ENCODE measurements at places on chromosomes 2 and 18.
A peak's percentile ranks its signal among the peaks of the same experiment; 100 is the strongest.

- DNase-seq, result no peak
Observed at GRCh38 chr2:161745866-161746614, 121.8 kb downstream of the SLC4A10 start.

GRCh38 chr2:38432820-38433606 lies 55.9 kb upstream of the ATL2 start:
- no peak for DNase-seq

- DNase-seq, result no peak
Observed at GRCh38 chr2:222038067-222038802, 260.6 kb downstream of the PAX3 start.

- DNase-seq, result no peak
Observed at GRCh38 chr2:103809941-103810441, 1043.9 kb upstream of the POU3F3 start.

- no peak for DNase-seq
Observed at GRCh38 chr2:130328710-130329109, 14.0 kb upstream of the IMP4 start.

DNA sequence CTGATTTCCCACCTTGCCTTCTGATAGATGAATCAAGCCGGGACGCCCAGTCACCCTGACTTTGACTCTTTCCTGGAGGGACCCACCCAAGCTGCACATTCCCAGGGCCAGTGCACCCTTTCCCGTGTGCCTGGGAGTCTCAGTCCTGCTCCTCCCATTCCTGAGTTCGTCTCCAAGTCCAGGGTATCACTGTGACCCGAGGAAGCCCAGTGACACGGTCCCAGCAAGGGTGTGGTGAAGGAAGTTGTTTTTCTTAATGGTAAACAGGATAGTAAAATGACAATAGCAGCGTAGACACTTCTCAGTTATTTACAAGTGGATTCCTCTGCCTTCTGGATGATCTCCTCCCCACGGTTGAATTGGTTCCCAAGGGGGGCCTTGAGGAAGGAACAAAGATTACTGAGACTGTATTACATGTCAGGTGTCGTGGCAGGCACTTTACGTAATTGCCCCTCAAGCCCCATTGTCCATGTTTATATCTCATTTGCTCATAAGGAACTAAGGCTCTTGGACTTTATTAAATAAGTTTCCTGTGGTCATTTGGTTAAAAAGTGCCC lies 123.3 kb downstream of the PRKCE start:
- no peak for DNase-seq

DNA sequence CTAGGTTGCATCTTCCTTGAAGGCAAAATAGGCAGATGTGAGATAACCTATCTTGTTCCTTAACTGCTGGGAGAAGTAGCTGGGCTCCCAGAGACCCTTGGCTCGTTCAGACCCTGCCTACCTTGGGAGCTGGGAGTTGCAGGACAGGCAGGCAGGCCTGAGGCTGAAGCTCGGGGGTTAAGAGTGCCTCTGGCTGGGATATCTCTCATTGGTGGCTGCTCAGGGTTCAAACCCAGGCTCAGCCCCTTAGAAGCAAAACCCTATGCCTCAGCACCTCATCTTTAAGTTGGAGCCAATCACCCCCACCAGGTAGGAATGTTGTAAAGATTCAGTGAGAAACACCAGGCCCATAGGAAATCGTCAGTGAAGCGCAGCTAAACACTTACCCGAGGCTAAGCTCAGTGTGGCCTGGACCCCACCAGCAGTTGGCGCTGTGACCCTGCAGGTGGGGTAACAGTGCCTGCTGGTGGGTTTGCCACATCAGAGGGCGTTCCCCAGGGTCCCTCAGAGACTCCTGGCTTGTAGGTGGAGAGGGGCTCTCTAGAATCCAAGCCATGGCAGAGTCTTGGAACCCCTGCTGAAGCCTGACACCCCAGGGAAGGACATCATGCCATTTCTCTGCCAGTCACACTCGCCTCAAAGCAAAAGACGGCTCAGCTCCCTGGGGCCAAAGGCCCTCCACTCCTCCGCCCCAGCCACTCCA lies 54.6 kb upstream of the GPR17 start:
- peak; percentile 75 for DNase-seq

- DNase-seq, result no peak
Observed at GRCh38 chr18:36590621-36591580, 237.9 kb downstream of the TPGS2 start.

DNA sequence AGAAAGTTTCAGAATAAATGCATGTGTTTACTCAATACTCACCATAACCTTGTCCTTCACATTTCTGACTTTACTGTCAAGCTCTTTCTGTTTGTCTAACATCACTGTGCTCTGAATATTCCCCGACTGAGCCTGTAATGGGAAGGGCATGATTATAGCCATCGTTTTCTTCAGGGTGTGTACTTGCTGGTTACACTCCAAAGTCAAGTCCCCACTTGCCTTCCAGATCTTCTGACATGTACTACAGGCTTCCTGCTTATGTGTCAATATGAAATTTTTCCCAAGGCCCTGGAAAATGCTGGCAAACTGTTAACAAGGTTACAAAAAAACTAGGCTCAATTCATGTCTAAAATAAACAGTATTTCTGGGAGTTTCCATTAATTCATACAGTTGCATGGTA lies 12.9 kb downstream of the STAT1 start:
- DNase-seq, result no peak

- no peak for DNase-seq
Observed at GRCh38 chr2:33145459-33145858, 198.7 kb downstream of the LTBP1 start.

DNA sequence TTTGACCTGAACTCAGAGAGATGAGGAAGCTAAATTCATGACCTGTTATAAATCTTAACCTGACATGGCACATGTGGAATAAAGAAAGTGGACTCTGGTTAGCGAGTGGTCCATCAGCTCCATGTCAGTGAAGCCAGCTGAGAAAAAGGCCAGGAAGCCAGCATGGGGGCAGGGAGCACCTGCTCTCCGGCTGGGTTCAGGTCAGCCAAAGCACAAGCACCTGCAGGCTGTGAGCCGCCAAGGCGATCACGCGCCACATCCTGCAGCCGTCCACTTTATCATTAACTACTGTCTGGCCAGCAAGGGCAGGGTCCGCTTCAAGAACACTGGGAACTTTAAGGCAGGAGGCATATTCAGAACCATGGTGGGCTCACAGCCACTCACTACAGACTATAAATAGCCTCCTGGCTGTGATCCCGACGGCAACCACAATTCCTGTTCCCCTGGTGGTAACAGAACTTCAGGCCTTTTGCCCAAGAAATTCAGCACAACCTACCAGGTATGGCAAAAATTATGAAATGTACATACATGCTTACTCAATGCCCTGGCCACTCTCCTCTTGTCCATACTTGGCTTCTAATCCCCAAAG lies 35.5 kb downstream of the ACVR1 start:
- no peak for DNase-seq

- DNase-seq, result no peak
Observed at GRCh38 chr18:56112984-56113383, 525.0 kb upstream of the TCF4 start.

DNA sequence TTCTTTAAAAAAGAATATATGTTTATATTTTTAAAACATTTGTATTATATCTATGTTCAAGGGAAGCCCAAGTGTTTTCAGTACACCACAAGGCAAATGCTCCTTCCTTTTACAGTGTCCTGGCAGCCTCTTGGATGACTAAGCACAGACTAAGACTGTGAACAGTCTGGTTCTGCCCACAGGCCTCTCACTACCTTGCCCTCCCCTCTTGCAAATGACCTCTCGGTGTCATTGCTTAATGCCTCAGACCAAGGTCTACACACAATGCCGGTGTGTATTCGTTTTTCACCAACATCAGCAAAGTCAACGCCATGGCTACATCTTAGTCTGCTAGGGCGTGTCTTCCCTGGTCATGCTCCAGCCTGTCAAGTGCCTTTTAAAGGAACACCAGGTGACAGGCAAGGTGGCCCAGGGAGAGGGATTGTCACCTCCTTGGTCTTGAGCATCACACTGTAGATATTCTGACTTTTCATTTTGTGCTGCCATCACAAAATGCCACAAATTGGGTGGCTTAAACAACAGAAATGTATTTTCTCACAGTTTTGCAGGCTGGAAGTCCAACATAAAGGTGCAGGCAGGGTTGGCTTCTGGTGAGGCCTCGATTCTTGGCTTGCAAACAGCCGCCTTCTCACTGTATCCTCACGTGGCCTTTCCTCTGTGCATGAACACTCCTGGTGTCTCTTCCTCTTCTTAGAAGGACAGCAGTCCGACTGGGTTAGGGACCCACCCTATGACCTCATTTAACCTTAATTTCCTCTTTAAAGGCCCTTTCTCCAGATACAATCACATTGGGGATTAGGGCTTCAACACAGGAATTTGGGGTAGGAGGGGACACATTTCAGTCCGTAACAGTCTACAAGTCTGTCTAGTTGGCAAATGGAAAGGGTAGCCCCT lies 266.5 kb downstream of the KLHL29 start:
- no peak for DNase-seq

DNA sequence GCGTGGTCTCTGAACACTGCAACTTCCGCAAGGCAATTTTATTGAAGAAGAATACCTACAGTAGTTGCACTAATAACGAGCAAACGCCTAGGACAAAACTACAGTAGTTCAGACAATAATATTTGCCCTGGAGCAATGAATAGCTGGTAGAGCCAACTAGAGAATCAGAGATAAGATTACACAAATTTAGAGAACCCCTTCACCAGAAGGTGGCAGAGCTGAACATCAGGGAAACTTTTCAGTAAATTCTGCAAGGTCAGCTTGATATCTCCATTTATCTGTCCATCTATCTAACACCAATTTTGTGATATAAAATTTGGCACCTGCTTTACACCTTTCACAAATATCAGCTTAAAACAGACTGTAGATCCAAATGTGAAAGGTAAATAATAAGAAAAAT lies 43.8 kb downstream of the CDH19 start:
- DNase-seq, result no peak

DNA sequence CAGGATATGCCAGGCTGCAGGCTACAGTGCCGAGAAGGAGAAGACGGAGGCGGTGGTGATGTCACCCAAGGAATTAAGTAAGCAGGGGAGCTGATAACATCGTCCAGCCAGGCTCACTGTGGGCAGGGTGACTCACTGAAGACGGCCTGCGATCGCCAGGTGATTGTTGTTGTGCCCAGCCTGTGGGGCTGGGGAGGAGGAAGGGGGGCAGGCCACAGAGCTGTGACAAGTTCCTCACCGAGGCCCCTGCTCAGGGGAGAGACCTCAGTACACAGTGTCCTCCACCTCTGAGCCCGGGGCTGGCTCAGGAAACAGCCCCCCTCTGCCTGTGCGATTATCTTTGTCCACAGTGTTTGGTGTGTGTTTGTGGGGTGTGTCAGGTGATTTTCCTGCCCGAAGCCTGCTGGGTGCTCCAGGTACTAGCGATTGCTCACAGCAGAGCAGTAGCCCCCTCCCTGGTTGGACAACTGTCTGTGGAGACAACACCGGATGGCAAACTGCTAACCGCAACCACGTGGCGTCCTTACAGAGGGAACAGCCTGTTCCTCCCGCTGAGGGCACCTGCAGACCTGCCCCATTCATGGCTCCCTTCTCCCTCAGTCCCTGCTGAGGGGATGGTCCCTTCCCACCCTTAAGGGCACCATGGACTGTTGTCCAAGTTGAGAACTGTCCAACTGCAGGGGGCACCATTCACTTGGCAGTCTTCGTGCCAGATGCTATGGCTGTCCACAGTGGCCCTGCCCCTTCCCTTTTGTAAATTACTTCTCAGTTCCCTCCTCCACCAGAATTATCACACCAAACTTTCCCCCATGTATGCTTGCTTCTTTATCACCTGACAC lies 95.1 kb downstream of the ZFP36L2 start:
- peak; percentile 64 for DNase-seq

GRCh38 chr18:21313576-21313975 lies 71.5 kb downstream of the GREB1L start:
- DNase-seq, result no peak

GRCh38 chr2:226478109-226478809 lies 321.4 kb downstream of the IRS1 start:
- DNase-seq, result no peak

GRCh38 chr18:45334191-45334590 lies 281.1 kb upstream of the SLC14A2 start:
- DNase-seq, result no peak

- no peak for DNase-seq
Observed at GRCh38 chr2:208037564-208038487, 12.5 kb upstream of the PLEKHM3 start.

DNA sequence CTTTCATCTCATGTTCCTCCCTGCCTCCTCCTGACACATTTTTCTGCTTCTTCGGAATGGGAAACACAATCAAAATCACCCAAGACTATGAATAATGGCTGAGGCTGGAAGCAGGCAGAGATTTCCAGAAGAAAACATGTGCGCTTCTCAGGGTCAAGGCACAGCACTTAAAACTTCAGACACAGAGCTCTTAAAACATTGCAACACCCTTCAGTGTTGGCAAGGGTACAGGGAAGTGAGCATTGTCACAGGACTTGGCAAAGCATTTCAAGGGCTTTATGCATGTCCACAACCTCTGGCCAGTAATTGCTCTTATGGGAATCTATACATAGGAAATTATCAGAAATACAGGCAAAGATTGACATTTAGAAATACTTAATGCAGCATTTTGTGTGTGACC lies 477.6 kb upstream of the KLHL29 start:
- no peak for DNase-seq

DNA sequence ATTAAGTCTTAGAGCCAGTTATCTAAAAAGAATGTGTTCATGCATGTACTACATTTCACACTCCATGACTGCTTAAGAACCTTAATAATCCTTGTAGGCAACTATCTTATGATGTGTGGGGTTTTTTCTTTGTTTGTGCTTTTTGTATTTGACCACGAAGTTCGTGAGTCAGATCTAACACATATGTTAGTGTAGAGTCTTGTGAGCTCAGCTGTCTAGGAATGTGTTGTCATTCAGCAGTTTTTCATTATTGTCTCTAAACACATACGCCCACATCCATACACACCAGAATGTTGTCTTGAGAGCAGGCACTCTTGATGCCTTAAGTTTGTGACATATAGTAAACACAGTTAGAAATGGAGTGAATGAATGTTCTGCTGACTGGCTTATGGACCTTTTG lies 38.4 kb downstream of the CAB39 start:
- no peak for DNase-seq

- no peak for DNase-seq
Observed at GRCh38 chr2:182448371-182448770, 21.5 kb upstream of the PDE1A start.

DNA sequence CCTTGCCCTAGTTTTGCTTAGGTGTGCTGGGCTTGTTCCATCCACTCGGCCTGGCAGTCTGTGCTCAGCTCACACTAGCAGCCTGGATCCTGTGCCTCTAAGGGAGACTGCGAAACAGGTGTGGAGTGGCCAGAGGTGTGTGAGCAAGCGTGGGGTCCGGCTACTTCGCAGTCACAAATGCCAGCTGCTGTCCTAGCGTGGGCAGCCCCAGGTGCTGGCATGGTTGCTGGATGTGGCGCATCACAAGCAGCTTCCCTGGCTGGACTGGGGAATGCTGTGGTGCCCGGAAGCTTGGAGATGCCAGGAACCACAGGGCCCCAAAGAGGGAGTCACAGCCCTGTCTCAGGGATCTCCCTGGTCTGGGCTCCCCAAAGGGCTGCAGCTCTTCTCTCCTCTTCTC lies 119.0 kb upstream of the TMEFF2 start:
- no peak for DNase-seq

- no peak for DNase-seq
Observed at GRCh38 chr18:57839942-57840381, 36.8 kb upstream of the ATP8B1 start.

GRCh38 chr2:20282916-20283592 lies 58.1 kb upstream of the SDC1 start:
- DNase-seq, result no peak

GRCh38 chr2:138213084-138213483 lies 248.8 kb downstream of the HNMT start:
- DNase-seq, result no peak

GRCh38 chr2:99776906-99777646 lies 287.3 kb upstream of the REV1 start:
- DNase-seq, result no peak

All from activated naive CD4-positive, alpha-beta T cell treated with anti-CD3 and anti-CD28 coated beads, Interleukin-2, amount 50 U/mL, for 16 hours (primary cell).